ENCODE measurements at places on chromosomes 1 and 21. TPM values are rescaled to one million over a fixed set of nuclear protein-coding genes. Genes with fewer than 3 reads are reported as not detected.

DNA sequence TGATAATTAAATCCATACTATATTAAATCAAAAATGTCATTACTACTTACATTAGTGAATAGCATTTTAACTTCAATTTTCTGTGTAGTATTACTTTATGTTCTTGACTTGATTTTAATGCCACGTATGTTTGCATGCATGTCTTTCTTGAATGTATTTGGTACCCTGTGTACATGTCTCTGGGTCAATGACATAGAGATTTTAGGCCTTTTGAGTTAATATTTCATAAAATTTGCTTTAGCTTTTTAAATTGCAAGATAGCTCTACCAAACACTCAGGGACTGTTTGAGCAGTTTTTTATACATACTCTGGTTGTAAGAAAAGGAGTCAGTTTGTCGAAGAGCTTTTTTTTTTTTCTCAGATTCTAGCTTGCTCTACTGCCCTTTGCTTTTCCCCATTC is 1.5 kb downstream of the MLLT11 start:
- no peak for DNase-seq

AIRE gene
- not detected for total RNA-seq

- peak; percentile 9 for DNase-seq
These were observed 1.5 kb downstream of the GALNT2 start for GRCh38 chr1:230068621-230068873.

SMPDL3B gene
- not detected for total RNA-seq

GRCh38 chr1:115190540-115191170 is 101.4 kb upstream of the TSPAN2 start:
- DNase-seq = no peak

DNA sequence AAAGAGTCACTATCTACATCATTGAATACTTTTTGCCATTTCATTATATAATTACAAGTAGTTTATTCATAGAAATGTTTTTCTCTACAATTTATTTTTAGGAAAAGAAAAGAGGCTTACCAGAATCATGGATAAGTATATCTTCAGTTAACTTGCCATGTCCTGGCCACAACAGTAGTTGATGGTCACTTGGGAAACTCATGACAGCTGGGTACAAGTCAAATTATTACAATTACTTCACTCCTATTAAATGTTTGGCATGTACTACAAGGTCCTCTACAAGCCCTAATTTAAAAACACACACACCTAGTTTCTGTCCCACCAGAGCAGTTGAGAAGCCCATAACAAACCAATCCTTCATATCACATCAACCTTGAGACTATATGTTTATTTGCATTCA is 29.4 kb downstream of the PALMD start:
- DNase-seq = no peak

DNA sequence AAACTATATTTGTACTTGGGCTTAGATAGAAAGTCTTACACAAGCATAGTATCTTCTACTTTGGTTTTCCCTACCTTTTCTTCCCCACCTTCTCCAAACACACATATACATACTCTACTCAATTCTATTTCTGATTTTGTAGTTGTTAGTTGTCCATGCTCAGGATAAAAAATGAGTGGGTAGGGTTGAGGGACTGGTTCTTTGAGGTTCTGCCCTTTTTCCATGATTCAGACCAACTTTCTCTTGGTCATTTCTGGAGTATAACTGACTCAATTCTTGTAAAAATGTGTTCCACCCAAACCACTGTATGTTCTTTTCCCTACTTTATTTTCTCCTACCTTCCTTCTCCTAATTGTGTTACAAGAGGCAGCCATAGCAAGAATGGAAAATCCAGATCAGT is 3.3 kb downstream of the CFAP126 start:
- DNase-seq = no peak

GRCh38 chr1:66624412-66625060 is 90.6 kb downstream of the SGIP1 start:
- DNase-seq = no peak

DNA sequence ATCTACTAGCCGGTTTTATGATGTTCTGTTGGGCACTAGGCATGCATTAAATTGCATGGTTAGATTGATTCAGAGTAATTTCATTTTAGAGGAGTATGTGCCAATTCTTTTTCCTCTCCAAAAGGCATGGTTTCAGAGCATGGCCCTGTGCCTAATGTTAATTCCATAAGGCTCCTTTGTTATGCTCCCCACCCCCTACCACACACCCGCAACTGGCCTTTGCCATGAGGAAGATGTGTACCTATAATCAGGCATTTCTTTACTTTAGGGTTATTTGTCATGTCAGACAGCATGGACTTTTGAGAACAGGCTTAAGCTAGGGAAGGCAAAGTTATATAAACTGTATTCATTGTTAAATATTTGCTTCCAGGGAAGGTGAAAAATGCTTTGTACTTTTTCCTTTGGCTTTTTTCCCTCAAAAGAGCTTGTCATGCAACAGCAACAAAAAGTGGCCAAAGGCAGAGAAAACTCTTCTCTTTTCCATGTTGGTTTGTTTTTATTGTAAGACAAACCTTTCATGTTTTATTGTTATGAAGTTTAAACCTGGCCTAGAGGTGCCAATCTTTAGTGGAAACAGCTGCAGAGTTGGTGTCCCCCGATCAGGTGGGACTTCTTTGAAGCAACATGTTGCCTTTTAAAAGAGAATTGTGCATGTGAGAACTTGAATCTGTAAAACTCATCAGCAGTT is 24.3 kb upstream of the NBL1 start:
- no peak for DNase-seq

- no peak for DNase-seq
These were observed 336.4 kb upstream of the FMN2 start for GRCh38 chr1:239755107-239755912.

DNA sequence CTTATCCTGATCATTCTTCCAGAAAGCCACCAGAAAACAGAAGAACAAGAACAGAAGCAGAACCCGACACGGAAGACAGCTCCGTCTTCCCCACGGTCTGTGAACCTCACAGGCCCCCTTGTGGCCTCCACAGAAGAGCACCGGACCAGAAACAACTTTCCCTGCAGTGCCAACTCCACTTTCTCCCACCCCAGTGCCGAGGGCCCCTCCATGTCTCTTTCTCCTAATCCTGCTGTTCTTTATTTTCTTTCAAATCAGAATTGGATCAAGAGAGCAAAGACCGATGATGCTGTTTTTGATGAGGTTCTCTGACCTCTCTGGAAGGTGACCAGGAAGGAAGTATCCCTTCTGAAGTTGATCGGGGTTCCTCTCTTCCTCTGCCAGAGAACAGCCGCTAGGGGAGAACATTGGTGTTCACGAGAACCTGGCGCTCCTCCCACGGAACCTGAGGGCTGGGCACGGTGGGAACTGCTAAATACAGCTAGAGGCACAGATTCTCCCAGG is 58.9 kb upstream of the CTTNBP2NL start:
- peak; percentile 8 for DNase-seq

DNA sequence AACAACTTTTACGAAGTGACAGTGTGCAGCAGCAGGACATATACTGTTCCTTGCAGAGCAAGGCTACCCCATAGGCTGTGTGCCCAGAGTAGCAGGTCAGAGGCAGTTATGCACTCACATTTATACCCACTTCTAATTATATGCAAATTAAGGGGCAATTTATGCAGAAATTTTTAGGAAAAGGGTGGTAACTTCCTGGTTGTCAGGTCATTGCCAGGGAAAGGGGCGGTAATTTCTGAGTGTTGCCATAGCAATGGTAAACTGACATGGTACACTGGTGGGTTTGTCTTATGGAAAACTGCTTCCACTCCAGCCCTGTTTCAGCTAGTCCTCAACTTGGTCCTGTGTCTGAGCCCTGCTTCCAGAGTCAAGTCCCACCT is 12.0 kb upstream of the SLAMF1 start:
- no peak for DNase-seq

E2F2 gene
- 1.2 TPM for total RNA-seq

GRCh38 chr21:46369520-46370235 is 45.7 kb downstream of the PCNT start:
- DNase-seq = no peak

All from CD4-positive, alpha-beta memory T cell (primary cell).